OCI-M1 (cell line): ENCODE measurements at places on chromosomes 3 and 15.
A peak's percentile ranks its signal among the peaks of the same experiment; 100 is the strongest.

GRCh38 chr3:135889443-135889842, 76.1 kb upstream of the PPP2R3A start:
- DNase-seq = no peak

- DNase-seq = peak; percentile 67
Measured at GRCh38 chr3:4825436-4826236, 153.6 kb upstream of the BHLHE40 start.

- no peak for DNase-seq
Measured at GRCh38 chr15:87944691-87945090, 311.8 kb downstream of the NTRK3 start.

DNA sequence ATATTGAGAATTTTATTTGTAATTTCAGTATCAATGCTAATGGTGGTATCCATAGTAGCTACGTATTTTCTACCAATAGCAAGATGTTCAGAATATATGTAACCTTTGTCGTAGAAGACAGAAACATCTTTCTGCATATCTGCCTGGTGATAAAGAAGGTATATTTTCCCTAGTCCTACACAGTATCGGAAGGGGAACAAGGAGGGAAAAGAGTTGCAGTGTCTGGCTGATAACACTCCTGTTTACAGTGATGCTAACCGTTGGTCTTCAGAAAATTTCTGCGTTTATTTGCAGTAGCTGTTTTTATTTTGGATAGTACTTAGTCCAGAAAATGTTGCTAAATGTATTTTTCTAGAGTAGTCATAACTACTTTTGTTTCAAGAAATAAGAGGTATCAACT, 25.2 kb downstream of the TSC22D2 start:
- no peak for DNase-seq

DNA sequence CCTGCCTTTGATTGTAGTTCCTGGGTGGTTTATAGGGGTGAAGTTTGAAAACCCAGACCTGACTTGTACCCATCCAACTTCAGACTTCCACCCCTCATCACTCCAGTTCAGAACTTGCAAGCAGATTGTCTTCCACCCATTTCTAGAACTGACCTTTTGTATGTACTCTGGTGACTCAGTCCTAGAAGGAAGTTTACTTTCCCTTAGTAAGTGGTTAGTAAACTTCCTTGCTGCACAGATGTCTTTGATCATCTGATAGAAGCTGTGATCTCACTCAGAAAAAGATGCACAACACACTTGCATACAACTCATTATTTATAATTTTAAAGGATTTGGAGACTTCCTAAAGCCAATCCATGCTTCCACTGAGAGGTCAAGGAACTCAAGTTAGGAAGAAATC, 368.0 kb downstream of the MFSD1 start:
- DNase-seq = no peak

- DNase-seq = no peak
Measured at GRCh38 chr15:82894971-82895520, 57.5 kb downstream of the HOMER2 start.

DNA sequence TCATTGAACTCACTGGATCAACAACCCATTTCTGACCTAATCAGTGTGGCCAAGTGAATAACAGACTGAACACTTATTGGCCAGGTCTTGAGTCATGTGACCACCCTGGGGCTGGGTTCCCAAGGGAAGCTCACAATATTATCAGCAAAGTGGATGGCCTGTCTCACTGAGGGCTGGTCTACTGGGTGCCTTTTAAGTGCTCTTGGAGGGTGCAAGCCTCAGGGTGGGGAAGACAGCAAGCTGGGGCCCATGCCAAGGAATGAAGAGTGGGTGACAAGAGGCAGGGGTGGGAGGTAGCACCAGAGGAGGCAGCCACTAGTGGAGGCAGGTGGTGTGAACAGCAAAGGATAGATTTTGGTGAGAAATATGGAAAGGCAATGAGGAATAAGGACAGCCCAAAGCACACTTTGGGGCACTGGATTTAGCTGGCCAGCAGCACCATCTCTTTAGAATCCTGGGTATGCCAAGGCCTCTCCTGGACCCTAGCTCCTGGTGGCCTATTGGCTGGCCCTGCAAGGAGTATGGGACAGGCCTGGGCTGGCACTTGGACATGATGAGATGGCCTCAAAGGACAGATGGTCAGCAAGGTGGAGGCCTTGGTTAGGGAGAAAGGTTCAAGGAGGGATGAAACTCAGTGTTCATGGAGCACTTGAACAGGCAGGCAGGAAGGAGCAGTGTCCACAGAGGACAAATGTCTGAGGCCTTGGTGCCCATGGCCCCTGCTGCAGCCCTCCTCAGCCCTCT, 34.2 kb downstream of the HMCES start:
- peak; percentile 55 for DNase-seq

- peak; percentile 91 for DNase-seq
Measured at GRCh38 chr3:13484851-13485590, 4.9 kb downstream of the HDAC11 start.

DNA sequence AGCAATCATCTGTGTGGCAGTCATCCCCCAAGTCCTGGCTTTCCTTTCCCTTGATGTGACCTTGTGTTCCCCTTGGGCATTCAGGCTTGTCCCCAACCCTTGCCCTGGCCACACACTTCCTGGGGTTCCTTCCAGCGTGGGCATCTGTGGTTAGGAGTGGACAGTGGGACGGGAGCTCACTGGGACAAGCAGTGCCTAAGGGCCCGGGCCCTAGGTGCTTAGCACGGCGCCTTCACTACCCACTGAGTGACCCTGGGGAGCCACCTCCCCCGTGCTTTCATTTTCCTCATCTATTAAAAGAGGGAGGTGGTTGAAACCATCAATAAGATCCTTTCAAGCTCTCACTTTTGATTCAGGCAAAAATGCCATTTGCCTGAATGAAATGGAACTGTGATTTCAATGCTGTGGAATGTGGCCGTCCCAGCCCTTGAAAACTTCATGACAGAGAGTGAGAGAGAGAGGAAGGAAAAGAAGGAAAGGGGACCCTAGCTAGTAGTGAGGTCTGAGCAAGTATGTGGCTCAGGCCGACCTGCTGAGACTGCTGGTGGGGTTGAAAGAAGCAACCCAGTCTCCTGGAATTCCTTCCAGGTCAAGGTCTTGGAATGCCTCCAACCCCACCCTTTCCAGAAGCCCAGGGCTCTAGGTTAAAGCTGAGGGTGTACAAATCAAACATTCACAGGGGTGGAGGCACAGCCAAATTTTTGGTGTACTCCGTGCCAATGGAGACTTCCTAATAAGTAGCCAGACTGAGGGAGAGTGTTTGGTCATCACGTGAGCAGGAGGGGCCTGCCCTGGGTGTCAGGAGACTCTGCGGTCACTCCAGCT, 302.9 kb downstream of the TLE3 start:
- DNase-seq = no peak
